ENCODE measurements at places on chromosomes 13 and 19.

GRCh38 chr19:48755084-48755641, at the start of gene FGF21:
TSS of gene FGF21 (plus strand) at chr19:48755524. CDS start at chr19:48756237, 713 bp downstream.
- peak; percentile 45 for DNase-seq

GRCh38 chr13:79098596-79098995, 307.5 kb downstream of the RBM26 start:
- DNase-seq = no peak

GRCh38 chr19:49533551-49534488, 6.0 kb downstream of the RCN3 start:
- DNase-seq = peak; percentile 81

- peak; percentile 39 for DNase-seq
These were observed 44.9 kb downstream of the RYR1 start for GRCh38 chr19:38478273-38478971.

- no peak for DNase-seq
These were observed 301.0 kb downstream of the TBC1D4 start for GRCh38 chr13:75180805-75181455.

DNA sequence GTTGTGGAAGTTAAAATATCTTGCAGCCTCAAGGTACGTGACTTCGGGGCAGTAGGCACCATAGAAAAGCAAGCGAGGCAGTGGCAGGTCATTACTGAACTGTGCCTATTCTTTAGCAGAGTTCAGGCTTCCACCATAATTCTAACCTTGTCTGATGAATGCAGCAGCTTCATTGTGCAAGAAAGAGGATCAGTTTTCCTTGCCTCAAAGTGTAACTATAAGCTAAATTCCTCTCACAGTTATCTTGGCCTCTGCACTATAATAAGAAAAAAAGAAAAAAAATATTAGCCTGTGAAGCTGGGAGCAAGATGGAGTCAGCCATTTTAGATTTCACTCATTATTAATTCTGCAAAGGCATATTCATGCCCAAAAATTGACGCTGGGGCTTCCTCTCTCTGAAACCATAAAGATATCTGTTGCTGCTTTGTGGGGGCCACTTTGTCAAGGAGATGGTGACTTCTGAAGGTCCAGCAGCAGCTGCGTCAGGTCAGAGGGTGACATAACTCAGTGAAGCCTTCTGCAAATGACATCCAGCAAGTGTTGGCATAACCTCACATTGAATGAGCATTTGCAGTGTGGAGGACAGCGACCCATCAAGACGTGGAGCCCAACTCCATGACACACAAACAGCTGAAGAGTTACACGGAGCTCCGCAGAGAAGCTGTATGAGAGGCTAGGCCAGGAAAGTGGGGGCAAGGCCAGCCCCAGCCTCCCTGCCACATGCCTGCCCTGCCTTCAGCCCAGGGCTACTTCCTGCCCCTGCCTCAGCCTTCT, 23.1 kb upstream of the SACS start:
- DNase-seq = no peak

DNA sequence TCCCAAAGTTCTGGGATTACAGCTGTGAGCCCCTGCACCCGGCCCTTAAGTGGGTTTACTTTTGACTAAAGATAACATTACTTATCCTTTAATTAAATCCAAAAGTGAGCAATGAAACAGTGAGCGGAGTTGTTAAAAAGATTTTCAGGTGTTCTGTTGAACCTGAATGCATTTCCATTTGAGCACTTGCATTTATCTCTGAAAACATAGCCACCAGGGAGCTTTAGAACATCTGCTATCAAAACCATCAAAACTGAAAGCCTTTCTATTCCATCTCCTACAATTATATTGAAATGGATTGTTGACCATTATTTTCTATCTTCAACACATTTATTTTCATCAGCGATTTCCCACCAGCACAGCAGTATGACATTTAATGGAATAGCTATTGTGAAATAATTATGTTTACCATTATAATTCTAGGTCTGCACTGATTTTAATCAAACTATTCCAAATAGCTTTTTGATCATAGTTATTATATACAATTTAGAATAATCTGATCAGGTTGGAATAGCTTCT, 269.0 kb downstream of the FGF14 start:
- DNase-seq = no peak

DNA sequence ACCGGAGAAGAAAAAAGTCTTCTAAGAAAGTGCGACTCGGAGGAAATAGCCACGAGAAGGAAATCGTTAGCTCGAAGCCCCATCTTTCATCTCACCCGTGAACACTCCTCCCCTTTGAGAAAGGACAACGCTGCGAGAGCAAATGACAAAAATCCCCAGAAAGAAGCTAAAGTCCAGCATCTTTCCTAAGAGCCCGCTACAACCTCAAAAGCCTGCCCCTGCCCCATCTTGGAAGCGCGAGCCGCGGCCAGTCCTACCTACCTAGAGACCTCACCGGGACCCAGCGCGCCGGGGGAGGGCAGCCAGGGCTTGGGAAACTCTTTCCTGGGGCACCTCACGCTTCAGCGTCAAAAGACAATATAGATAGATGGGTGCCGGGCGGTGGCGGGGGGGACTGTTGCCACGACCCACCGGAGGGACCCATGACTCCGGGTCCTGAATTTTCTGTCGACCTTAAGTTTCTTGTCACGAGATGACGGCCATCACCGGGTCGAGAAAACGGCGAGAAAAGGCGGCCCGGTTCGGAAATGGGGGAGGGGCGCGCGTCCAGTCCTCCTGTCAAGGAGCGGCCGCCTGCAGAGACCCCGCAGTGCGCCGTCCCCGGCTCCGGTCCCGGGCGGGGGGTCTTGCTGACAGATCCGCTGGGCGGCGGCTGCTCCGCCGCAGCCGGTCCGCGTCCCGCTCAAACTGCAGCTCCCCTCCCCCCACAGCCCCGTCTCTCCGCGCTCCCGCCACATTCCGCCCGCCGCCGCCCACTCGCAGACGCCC, 65.9 kb downstream of the KCNRG start:
- DNase-seq = peak; percentile 41
